ENCODE measurements at places on chromosomes 13 and 19.

GRCh38 chr13:112639521-112639920 lies 50.3 kb upstream of the ATP11A start:
- no peak for DNase-seq

DNA sequence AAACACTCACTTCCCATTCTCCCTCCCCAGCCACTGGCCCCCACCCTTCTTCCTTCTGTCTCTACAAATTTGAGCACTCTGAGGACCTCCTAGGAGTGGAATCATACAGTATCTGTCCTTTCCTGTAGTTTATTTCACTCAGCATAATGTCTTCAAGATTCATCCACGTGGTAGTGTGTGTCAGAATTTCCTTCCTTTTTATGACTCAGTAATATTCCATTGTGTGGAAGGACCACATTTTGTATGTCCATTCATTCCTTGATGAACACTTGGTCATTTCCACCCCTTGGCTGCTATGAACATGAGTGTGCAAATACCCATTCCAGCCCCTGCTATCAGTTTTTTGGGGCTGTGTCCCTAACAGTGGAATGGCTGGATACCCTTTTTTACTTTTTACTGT lies 9.8 kb downstream of the KLF2 start:
- DNase-seq: no peak

DNA sequence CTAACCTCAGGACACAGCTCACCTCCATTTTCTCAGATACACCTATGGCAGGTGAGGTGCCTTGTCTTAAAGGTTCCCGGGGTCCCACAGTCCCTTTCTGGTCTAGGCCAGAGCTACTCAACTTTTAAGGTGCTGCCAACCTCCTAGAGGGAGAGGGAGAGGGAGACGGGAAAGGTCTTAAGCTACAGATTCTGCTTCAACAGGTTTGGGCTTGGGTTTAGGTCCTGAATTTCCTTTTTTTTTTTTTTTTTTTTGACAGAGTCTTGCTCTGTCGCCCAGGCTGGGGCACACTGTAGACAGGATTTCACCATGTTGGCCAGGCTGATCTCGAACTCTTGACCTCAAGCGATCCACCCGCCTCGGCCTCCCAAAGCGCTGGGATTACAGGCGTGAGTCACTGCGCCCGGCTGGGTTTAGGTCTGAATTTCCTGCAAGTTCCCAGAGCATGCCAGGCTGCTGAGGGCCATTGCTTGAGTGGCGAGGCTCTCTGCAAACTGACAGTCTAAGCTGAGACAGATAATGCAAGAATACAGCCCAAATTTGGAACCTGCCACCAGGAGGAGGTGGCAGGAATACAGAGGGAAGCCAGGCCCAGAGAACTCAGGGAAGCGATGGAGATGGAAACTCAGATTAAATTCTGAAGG lies 7.8 kb upstream of the SYCN start:
- DNase-seq: no peak

DNA sequence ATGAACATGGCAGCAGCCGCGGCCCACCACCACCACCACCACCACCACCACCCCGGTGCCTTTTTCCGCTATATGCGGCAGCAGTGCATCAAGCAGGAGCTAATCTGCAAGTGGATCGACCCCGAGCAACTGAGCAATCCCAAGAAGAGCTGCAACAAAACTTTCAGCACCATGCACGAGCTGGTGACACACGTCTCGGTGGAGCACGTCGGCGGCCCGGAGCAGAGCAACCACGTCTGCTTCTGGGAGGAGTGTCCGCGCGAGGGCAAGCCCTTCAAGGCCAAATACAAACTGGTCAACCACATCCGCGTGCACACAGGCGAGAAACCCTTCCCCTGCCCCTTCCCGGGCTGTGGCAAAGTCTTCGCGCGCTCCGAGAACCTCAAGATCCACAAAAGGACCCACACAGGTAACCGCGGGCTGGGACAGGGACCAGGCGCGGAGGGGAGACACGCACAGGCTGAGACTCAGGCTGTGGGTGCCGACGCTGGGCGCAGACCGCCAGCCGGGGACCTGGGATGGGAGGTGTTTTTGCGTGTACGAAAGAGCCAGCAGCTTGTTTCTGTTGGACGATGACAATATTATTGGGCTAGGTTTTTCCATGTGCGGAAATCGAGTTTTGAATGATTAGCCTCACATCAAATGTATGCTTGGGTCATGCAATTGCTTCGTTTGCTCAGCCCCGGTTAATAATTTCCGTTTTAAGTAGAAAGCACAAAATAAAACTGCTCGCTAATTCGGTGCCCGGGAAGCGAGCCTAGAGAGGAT lies 1.3 kb downstream of the ZIC2 start:
- DNase-seq: no peak

- peak; percentile 24 for DNase-seq
These were observed 2.6 kb downstream of the GRIK5 start for GRCh38 chr19:42067315-42067888.

DNA sequence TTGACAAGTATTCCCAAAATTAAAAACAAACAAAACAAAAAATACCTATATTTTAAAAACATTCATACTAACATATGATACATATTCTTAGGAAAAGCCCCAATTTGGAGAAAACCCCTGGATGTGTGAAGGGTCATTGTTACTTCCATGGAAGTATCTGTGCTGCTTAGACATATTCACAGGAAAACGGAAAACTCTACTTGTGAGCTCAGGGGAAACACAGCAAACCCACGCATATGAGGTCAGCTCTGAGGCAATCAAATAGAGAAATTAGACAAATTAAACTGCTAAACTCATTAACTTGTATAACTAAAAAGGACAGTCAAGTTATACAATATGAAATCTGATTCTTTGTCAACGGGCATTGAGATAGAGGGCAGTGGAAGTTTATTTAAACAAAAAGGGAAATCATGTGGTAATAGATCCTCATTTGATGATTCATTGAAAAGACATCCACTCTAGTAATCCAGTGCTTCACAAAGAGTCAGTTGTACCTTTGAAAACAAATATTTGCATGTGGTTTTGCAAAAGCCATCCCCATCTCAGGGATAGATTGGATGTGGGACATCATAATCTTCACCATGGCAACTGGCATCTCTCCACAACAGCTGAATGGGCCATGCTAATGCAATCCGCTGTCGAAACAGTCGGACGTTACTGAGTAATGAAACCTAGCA lies 423.4 kb downstream of the ITGBL1 start:
- no peak for DNase-seq

DNA sequence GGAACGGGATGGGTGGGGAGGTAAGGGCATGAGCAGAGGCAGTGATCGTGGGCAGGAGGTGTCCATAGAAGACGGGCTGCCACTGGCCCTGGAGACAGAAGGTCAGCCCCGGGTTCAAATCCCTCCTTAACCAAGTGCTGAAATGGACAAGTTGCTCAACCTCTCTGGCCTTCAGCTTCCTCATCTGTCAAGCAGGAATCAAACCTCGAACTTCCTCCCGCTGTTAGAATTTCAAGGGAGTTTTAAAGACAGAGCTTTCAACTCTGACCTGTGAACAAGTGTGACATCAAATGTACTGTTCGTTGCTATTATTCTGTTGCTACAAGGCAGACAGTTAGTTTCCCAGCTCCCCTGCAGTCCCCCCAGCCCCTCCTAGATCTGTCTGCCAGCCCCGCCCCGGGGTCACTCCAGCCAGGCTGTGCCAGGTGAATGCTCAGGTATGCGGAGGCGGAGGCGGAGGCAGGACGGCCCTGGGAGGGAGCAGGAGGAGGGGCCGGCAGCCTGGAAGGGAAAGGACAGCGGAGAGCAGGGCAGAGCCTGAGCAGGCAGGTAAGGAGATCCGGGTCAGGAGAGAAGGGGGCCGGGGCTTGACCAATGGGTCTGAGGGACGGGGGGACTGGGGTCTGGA lies at the start of gene EPS8L1:
Gene EPS8L1, plus strand, starts transcription at position 499 of the 628 bp plus-strand sequence. CDS start 576 bp downstream, outside the sequence.
- no peak for DNase-seq

- DNase-seq: no peak
These were observed 27.1 kb downstream of the TMEM38A start for GRCh38 chr19:16688084-16688483.

DNA sequence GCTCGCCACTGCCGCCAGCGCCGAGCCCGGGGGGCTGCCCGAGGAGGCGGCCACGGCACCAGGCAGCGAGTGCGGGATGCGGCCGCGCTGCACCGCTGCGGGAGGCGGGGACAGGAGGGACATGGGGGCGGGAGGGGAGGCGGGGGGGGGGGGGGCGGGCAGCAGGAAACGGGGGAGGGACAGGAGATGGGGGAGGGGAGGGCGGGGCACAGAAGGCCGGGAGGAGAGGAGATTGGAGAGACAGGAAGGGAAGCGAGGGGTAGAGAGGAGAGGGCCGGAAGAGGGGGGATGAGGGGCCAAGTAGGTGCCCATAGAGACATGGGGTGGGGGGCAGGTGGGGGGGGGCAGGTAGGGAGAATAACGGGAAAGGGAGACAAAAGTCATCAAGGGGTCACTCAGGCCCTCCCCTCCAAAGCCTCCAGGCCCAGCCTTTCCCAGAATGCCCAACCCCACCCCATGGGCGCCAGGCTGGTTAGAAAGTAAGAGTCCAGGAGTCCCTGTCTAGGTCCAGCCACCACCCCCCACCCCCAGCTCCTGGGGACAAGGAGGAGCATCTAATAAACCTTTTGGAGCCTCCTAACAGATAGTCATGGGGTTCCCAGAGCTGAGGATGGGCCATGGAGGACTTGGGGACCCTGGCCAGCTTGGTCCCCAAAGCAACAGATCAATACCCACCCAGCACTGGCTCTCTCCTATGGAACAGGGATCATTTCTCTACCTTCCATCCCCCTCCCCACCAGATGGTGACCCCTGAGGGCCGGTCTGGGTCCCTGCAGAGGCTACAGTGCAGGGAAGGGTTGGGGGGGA lies 9.5 kb downstream of the NR2F6 start:
- DNase-seq: no peak

- DNase-seq: no peak
These were observed 84.0 kb downstream of the MZT1 start for GRCh38 chr13:72643311-72643989.

GRCh38 chr13:27201661-27202060 lies 30.1 kb upstream of the USP12 start:
- DNase-seq: no peak

DNA sequence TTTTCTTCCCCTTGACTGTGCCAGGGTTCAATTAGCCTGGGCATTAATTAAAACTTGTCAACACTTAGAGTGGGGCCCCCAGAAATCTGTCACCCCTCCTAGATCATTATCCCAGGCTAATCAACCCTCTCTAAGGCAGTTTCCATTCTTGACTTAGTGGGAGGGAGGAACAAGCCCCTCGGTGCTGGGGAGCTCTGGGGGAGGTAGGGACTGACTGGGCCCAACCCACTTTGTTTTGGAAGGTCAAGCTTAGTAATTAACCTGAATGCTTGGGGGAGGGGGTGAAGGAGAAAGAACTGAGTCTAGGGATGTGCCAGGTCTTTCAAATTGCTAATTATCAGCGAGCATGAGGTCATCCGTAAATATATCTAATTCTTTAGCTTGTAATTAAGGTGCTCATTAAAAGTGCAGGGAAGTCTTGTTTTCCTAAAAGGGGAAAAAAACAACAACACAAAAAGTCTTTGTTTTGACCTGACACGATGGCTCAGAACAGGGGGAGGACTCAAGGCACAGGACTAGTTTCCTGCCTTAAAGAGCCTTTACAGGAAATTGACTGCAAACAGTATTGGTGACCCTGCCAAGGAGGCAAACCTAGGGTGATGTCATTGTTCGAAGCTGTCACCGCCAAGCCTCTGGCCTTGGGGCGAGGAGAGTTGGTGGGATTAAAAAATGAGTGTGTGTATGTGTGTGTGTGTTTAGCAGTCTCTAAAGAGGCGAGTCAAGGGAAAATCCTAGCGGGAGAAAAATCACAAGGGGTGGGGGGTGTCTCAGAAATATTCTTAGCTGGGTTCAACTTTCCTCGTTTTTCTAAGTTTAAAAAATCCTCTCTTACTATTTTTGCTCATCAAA lies 19.4 kb downstream of the ACTN4 start:
- DNase-seq: no peak

DNA sequence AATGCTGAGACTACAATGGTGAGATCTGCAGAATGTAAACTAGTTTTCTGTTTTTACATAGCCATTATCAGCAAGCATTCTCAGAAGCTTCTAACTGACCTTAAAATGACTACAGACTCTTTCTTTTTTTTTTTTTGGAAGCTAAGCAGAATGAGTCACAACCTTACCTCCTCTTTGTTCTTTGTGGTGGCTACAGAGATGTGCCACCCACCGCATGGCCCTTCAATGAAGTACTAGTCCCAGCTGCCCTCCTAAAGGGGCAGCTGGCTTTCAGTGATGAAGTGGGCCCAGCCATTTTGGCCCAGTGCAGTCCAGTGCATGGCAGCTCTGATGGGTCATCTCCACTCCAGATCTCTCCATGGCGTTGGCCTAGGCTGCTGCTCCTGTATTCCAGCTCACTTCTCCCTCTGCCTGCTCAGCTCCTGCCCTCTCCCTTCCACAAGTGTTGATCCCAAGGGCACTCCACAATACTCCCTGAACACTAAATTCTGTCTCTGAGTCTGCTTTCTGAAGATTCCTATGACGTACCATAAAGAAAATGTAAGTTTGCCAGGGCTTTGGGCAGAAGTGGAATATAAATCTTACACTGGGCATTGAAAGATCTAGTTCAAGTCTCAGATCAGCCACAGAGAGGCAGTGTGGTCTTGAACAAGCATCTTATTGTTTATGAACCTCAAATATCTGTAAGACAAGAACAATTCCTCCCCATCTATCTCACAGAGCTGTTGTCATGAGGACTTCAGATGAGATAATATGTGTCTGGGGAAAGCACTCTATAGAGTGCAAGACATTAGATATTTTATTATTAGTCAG lies 85.6 kb downstream of the RXFP2 start:
- no peak for DNase-seq

DNA sequence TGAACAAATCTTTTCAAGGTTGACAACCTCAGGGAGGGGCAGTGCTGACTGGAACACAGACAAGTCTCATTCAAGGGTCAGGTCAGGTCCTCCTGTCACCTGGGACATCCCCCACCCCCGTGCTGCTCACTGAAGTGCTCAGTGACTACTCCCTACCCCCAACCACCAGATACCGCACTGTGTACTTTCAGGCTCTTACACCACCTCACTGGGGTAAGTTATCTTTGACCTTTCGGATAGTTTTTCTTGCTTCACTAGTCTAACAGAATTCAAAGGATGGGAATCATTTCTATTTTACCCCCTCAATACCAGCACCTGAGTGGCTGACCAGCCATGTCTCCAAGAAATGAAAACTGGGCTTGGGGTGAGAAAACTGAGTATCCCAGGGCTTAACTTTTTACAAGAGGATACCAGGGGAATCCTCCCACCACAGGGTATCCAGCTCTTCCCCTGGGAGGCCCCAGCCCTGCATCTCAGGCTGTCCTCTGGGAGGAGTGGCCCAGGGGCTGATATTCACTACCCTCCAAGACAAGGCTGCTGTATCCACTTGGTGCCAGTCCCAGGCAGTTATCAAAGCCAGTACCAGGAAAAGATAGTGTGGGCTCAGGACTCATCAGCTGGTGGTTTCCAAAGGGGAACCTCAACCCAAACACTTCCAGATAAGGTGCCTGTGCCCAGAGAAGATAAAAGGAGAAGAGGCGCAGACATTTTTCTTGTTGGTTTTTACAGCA lies 2.1 kb downstream of the ZNF563 start:
- no peak for DNase-seq

- DNase-seq: no peak
These were observed at the start of gene C2CD4C for GRCh38 chr19:408902-409515. Gene C2CD4C, minus strand, starts transcription at chr19:409147. Its CDS starts 786 bp downstream, at chr19:408361.

GRCh38 chr19:17526922-17527321 lies 15.5 kb downstream of the PGLS start:
- DNase-seq: no peak

GRCh38 chr19:32692727-32693061 lies 1.1 kb downstream of the NUDT19 start:
- no peak for DNase-seq

GRCh38 chr19:42166316-42166715 lies 34.1 kb upstream of the POU2F2 start:
- no peak for DNase-seq

- DNase-seq: peak; percentile 89
These were observed 10.7 kb downstream of the TM6SF2 start for GRCh38 chr19:19262190-19263057.

GRCh38 chr13:113840541-113841352 lies 23.1 kb downstream of the GAS6 start:
- peak; percentile 58 for DNase-seq
